Calu3 (cell line): ENCODE measurements at places on chromosomes 11 and 22. TPM values are rescaled to one million over a fixed set of nuclear protein-coding genes. Genes with fewer than 3 reads are reported as not detected.

DNA sequence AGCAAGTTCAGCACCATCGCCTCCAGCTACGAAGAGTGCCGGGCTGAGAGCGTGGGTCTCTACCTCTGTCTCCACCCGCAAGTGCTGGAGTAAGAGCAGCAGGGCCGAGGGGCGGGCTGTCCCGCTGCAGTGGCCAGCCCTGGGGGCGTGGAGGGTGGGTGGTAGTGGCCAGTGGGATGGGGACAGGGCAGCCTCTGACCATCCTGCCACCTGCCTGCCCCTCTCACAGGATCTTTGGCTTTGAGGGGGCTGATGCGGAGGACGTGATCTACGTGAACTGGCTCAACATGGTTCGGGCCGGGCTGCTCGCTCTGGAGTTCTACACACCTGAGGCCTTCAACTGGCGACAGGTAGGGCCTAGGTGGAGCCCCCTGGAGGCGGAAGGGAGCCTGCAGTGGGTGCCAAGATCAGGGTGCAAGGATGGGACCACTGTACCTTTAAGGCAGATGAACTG is 15.0 kb upstream of the BBS1 start:
- no peak overlapping the region for H3K4me3 ChIP-seq
- peak; percentile 15 for DNase-seq
- H3K4me1 ChIP-seq: no peaks in the 10 kb centered on the region
- H3K27ac ChIP-seq: no peak overlapping the region

- no peaks in the 10 kb centered on the region for H3K4me1 ChIP-seq
- no peaks in the 10 kb centered on the region for H3K36me3 ChIP-seq
- no peak for DNase-seq
- H3K4me3 ChIP-seq: no peak overlapping the region
- H3K27me3 ChIP-seq: peaks cover 12% of the 10 kb centered on the region
- no peak overlapping the region for H3K27ac ChIP-seq
These were observed 68.1 kb upstream of the LMO1 start for GRCh38 chr11:8331767-8332166.

DNA sequence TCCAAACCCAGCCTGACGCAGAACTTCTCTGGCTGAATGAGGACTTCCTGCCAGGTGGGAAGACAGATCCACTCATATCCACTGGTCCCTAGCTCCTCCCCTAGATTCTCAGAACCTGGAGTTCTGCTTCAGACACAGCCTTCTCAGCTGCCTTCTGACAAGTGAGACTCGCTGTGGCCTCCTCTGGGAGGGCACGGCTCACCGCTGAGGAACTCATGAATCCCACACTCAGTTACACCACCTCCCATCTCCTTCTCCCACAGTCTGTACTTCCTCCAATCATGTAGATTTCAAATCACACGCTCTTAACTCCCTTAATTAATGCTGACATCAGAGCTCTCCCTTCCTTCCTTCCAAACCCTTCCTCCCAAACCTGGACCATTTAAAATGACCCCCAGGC is 86.4 kb upstream of the TMEM45B start:
- DNase-seq: no peak
- no peak overlapping the region for H3K27ac ChIP-seq
- no peaks in the 10 kb centered on the region for H3K36me3 ChIP-seq
- H3K27me3 ChIP-seq: peaks cover 12% of the 10 kb centered on the region

The RAB38 gene
- 6.3 and 7.3 TPM in 2 replicates for total RNA-seq

The PRG2 gene
- total RNA-seq: not detected in 2 replicates

- no peaks in the 10 kb centered on the region for H3K4me1 ChIP-seq
- no peaks in the 10 kb centered on the region for H3K27me3 ChIP-seq
- H3K27ac ChIP-seq: no peak overlapping the region
- no peak for DNase-seq
These were observed 150.8 kb downstream of the SHANK2 start for GRCh38 chr11:71101606-71102005.

DNA sequence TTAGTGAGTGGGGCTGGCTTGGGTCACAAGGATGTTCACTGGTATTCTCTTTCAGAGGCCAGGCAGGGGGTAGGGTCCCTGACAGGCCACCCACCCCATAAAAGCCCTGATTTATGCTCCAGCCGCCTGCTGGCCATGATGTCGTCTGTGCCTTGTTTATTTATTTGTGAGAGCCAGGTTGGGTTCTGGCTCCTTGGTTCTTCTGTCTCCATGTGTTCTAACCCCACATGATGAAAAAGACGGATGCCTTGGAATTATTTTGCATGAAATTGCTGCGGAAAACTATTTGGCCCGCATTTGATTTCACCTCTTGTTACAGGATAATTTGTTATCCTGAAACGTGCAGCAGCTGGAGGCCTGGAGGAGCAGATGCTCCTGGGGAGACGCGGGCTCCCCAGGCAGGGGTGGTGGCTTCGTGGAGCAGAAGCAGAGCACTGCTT is 46.3 kb upstream of the WNT11 start:
- no peak overlapping the region for H3K27ac ChIP-seq
- H3K4me3 ChIP-seq: no peak overlapping the region
- no peak for DNase-seq
- no peaks in the 10 kb centered on the region for H3K4me1 ChIP-seq
- peaks cover 76% of the 10 kb centered on the region for H3K27me3 ChIP-seq

The RASSF10 gene
- 8.7 and 10.0 TPM in 2 replicates for total RNA-seq

DNA sequence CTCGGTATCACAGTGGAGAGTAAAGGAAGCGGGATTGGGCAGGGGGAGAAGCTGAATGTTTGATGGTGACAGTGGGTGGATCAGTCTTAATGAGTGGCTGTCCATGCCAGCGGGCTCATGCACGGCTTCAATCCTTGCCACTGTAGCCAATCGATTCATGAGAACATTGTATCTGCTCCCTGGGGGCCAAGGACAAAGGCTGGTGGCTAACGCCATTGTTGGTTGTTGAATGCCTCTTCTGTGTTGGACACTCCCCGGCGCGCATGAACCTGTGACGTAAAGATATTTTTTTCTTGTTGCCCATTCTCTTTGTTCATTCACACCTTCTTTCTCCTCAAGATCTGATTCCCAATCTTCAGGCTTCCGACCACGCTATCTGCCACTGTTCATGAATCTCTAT is 20.9 kb upstream of the ATXN10 start:
- peaks cover 9% of the 10 kb centered on the region for H3K36me3 ChIP-seq
- no peak overlapping the region for H3K4me3 ChIP-seq
- no peaks in the 10 kb centered on the region for H3K27me3 ChIP-seq
- no peak for DNase-seq
- H3K4me1 ChIP-seq: peaks cover 73% of the 10 kb centered on the region

DNA sequence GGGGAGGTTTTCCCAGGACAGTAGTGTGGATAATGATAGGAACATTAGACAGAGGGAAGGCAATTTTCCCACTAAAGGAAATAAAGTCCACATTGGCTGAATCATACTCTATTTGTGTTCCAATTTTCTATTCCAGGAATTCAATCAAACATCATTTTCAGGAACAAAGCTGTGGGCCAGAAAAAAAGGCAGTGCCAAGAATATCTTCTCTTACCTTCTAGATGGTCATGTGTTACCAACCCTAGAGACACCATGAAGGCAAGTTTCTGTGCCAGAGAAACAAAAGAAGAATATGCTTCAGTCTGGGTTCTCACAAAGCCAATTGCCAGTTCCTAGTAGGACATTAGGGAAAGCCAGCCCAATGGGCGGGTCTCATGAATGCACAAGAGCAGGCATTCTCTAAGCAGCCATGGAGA is 27.5 kb downstream of the LARGE2 start:
- no peaks in the 10 kb centered on the region for H3K4me1 ChIP-seq
- no peak overlapping the region for H3K4me3 ChIP-seq
- no peaks in the 10 kb centered on the region for H3K27me3 ChIP-seq
- H3K27ac ChIP-seq: no peak overlapping the region
- no peaks in the 10 kb centered on the region for H3K36me3 ChIP-seq

DNA sequence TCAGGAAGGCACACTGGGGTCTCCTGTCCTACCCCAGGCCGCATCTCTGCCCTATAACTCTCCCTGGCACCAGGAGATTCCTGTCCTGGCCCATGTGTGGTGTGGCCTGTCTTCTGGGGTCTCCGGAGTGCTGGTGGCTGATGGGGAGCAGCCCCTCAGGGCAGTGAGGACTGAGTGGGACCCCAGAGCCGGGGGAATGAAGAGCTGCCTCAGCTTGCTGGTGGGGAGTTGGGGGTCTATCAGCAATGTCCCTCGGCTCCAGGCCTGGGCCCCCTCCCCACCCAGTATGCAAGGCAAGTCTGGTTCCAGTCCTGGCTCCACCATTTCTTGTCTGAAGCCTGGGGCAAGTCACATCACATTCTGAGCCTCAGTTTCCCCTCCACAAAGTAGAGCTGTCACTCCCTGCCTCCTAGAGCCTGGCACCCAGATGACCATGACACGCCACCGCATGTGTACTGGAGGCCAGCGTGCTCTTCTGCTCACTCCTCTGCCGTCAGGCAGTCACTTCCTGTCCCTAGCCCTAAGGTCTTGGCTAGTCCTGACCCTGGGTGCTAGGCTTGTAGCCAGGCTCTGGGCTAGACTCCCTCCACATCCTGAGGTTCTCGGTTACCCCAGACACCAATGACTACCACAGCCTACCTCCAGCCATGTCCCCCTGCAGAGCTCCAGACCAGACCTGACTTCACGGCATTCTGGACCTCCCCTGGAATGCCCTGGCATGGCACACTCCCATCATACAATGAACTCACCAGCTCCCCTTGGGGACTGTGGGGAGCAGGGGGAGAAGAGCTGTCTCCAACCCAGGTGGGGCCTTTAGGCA is 12.8 kb downstream of the ARAP1 start:
- H3K4me1 ChIP-seq: peaks cover 48% of the 10 kb centered on the region
- H3K36me3 ChIP-seq: peaks cover 8% of the 10 kb centered on the region
- no peak overlapping the region for H3K4me3 ChIP-seq
- no peak for DNase-seq
- H3K27ac ChIP-seq: no peak overlapping the region

DNA sequence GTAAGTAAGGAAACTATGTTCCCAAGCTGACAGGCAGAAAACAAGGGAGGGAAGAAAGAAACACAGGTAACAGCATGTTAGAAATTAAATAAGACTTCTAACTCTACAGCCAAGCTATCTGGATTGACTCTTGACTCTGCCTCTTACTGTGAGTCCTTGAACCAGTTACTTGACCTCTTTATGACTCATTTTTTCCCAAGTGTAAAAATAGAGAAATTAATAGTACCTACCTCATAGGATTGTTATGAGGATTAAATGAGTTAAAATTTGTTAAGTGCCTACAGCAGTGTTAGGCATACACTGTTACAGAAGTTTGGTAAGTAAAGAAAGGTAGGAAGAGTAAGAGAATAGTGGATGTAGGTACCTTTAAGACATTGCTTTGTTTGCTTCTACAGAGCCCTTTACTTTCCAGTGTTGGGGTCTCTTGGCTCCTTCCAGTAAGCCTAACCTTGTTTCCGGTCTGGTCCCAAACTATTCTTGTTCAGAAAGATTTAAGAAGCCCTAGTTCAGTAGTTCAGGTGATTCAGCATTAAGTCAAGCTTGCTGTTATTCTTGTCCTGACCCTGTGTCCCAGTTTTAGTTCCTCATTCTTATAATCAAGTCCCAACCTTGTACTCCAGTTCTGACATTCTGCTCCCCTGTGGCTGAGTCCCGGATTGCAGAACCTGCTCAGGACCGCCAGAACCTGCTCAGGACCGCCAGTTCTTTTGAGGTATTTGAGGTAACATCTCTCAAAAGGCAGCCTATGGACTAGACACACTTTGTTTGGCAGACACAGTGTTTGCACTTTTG is 963.4 kb upstream of the CCDC90B start:
- no peaks in the 10 kb centered on the region for H3K4me1 ChIP-seq
- no peak overlapping the region for H3K27ac ChIP-seq
- H3K36me3 ChIP-seq: no peaks in the 10 kb centered on the region
- no peaks in the 10 kb centered on the region for H3K27me3 ChIP-seq
- no peak for DNase-seq

DNA sequence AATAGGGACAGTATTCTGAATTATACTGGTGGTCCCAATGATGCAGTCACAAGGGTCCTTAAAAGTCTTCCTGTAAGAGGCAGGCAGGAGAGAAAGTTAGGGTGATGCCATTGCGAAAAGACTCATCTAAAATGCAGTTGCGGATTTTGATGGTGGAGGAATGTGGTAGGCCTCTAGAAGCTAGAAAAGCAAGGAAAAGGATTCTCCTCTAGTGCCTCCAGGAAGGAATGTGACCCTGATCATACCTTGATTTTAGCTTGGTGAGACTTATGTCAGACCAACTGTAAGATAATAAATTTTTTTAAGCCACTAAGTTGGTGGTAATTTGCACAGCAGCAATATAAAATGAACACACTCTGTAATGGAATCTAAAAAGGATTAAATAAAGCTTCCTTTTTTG is 33.8 kb downstream of the CHORDC1 start:
- H3K27ac ChIP-seq: no peak overlapping the region
- no peak for DNase-seq
- H3K36me3 ChIP-seq: peaks cover 5% of the 10 kb centered on the region
- H3K4me1 ChIP-seq: no peaks in the 10 kb centered on the region
- H3K27me3 ChIP-seq: no peaks in the 10 kb centered on the region

The KDM4D gene
- total RNA-seq: 0.68 and 1.2 TPM in 2 replicates
